ENCODE measurements at places on chromosomes 6 and 20. TPM values are rescaled to one million over a fixed set of nuclear protein-coding genes. Genes with fewer than 3 reads are reported as not detected.

Gene LSM2
- 36.9 TPM for total RNA-seq

Gene LPIN3
- total RNA-seq: 18.9 TPM

Gene SLC22A23
- 11.9 TPM for total RNA-seq

Gene RBPJL
- total RNA-seq: not detected

Gene ID1
- total RNA-seq: 38.4 TPM

Gene OR10C1
- total RNA-seq: not detected

Gene GINS1
- 5.2 TPM for total RNA-seq

Gene SLC22A7
- total RNA-seq: not detected

Gene OOEP
- total RNA-seq: not detected

Gene KHDC1L
- total RNA-seq: not detected

Gene CRIP3
- not detected for total RNA-seq

Gene OPRL1
- total RNA-seq: 0.15 TPM

Gene GMPR
- total RNA-seq: 3.0 TPM

Gene HCK
- not detected for total RNA-seq

Gene PTCRA
- total RNA-seq: not detected

Gene DEFB126
- total RNA-seq: not detected

Gene WFDC5
- total RNA-seq: not detected

Gene OPN5
- total RNA-seq: not detected

Gene CST4
- total RNA-seq: not detected

Gene EGFL8
- total RNA-seq: 3.1 TPM

Gene RFX6
- total RNA-seq: not detected

Gene RUNX2
- 8.1 TPM for total RNA-seq

Gene DEFB121
- total RNA-seq: not detected

Gene TRIM15
- total RNA-seq: 0.79 TPM

Gene PHACTR1
- not detected for total RNA-seq

Gene GRIK2
- total RNA-seq: 0.89 TPM

Gene LY6G6C
- total RNA-seq: not detected

Gene GNRH2
- 1.0 TPM for total RNA-seq

Gene C20orf141
- not detected for total RNA-seq

Gene TREML2
- total RNA-seq: not detected

Gene HSPA12B
- not detected for total RNA-seq

Gene KHDRBS2
- not detected for total RNA-seq
